ENCODE measurements at places on chromosomes 6 and 20.

GRCh38 chr6:124854338-124854922 is 107.8 kb upstream of the RNF217 start:
- DNase-seq = no peak

- DNase-seq = no peak
Measured at GRCh38 chr6:33276581-33276863, 401 bp upstream of the B3GALT4 start.

DNA sequence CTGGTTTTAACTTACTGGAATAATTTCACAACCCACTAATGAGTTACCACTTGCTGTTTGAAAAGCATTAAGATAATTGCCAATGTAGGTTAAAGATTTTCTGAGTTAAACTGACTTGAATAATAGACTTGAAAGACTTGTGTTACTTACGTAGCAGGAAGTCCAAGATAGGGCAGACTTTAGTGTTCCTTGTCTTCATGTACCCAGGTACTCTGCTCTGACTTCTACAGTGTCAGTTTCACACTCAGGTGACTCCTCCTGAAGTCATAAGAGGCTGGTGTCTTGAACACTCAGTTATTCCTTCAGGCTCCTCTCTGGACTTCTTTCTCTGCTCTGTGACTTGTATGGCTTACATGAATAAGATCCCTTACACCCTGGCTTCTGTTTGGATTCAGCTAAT is 76.3 kb upstream of the SGK1 start:
- DNase-seq = no peak

GRCh38 chr20:40855269-40855668 is 166.2 kb upstream of the MAFB start:
- no peak for DNase-seq

GRCh38 chr6:131356161-131356560 is 216.9 kb upstream of the ARG1 start:
- no peak for DNase-seq

DNA sequence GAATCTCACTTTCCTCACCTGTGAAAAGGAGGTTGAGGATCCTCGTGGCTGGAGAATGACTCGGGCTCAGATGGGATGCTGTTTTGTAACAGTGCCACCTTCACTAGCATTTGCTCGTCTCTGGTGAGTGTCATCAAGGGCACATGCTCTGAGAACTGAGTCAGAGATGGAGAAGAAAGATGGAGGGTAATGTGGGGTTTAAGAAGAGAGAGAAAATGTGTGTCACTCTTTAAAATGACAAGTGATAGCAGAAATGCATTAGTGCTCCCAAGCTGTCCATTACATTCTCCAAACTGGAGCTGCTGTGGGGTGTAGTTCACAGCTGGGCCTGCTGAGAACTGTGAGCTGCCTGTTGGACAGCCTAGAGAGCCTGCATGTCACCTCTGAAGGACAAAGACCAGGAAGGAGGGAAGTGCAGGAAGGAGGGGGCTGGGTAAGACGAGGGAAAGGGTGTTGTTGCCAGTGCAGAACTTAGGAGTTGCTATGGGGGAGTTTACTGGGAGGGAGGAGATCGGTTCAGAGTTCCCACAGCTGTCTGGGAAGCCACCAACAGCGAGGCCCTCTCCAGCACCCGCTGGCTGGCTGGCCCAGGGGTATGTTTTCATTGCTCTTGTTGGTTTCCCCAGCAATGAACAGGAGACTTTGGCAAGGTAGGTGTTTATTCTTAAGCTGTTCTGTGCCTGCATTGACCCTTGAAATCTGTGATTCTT is 19.8 kb downstream of the GMPR start:
- DNase-seq = no peak

- DNase-seq = no peak
Measured at GRCh38 chr6:132498638-132499037, 14.3 kb downstream of the STX7 start.

- DNase-seq = no peak
Measured at GRCh38 chr6:2047855-2048254, 197.6 kb downstream of the GMDS start.

- DNase-seq = no peak
Measured at GRCh38 chr6:130063806-130064205, 45.4 kb downstream of the L3MBTL3 start.

DNA sequence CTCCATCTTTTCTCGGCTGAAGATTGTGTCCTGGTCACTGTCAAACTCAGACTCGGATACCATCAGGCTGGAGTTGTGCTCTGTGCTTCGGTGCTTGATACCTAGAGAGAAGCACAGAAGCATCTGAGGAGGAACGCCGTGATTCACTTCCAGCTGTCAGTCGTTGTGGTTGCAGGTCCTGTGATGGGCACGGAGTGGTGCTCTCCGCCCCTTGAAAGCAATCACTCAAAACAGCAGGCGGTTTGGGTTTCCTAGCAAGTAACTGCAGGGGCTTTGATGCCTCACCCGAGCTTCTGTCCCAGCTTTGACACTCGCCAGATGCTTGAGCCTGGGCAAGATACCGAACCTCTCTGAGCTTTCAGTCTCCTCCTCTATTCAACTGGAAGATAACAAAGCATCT is 52.5 kb downstream of the ALDH5A1 start:
- DNase-seq = no peak

GRCh38 chr6:92723390-92723931 is 695.9 kb downstream of the EPHA7 start:
- DNase-seq = no peak

DNA sequence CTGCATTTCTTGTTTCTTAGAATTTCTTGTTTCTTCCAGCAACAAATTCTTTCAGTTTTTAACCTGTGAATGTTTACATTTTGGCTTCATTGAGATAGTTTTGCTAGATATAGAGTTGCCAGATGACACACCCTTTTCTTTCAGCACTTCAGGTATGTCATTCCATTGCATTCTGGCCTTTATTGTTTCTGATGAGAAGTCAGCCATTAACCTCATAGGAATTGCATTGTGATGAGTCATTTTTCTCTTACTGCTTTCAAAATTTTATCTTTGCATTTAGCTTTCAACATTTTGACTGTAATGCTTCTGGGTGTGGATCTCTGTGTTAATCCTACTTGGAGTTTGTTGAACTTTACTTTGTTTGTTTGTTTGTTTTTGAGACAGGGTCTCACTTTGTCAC is 440.3 kb upstream of the HS3ST5 start:
- DNase-seq = no peak

- DNase-seq = no peak
Measured at GRCh38 chr6:55957961-55958422, 82.6 kb upstream of the BMP5 start.

DNA sequence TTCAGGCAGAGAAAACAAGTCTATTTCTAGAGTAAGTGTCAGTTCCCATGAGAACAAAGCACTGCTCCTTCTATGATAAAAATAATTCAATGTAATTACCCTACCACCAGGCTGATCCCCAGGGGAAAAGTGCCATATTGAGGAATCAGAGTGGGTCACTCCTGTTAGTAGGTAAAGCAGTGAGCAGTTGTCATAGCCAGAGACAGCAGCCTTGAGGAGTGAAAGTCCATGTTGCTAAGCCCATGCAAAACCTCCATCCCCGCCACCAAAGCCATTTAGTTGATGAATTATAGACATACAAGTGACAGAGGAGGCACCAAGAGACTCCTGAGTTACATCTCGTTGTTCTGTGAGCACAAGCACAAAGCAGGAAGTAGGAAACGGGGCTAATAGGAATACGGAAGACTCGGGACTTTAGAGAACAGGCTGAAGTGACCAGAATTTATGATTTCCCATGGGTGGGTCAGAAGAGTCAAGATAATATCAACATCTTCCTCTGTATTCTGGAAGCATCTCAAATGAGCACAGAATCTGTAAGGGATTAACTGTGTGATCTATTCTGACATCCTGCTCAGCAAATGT is 197.9 kb downstream of the MAFB start:
- DNase-seq = no peak

GRCh38 chr6:132932588-132932987 is 118.2 kb downstream of the RPS12 start:
- DNase-seq = no peak

- no peak for DNase-seq
Measured at GRCh38 chr6:109801794-109802193, 110.7 kb downstream of the FIG4 start.

DNA sequence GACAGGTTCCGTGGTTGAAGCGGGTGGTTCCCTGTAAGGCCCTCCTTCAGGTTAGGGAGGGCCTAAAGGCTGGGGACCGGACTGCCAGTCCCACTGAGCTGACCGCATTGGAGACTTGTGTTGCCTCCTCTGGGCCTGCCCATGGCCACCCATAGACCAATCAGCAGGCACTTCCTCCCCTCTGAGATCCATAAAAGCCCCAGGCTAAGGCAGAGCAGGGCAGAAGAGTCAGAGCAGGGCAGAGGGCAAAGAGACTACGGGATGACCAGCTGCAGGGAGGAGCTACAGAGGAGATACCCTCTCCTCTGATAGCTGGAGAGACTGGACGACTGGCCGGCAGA is 537.4 kb downstream of the TENT5A start:
- DNase-seq = no peak

DNA sequence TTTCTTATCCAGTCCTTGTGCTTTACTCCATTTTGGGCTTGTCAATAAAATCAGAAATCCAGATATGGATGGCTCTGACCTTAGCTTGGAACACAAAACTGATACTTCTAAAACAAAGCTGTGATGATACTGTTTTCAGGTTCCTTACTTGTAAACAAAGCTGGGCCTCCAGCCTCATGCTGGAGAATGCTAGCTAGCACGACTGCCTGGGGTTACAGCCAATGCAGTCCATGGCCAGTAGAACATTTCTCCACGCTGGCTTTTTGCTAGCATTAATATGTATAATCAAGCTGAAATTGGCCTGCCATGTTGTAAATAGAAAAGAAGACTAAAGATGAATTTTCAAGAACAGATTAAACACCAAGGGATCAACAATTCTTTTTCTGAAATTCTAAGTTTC is 63.9 kb downstream of the MTHFD1L start:
- DNase-seq = no peak

- DNase-seq = no peak
Measured at GRCh38 chr6:94377835-94378234, 958.5 kb upstream of the EPHA7 start.

- no peak for DNase-seq
Measured at GRCh38 chr6:52310932-52311331, 26.4 kb upstream of the MCM3 start.

GRCh38 chr20:51128198-51128597 is 105.3 kb upstream of the KCNG1 start:
- peak; percentile 70 for DNase-seq

- DNase-seq = peak; percentile 14
Measured at GRCh38 chr20:10802236-10802635, 128.4 kb upstream of the JAG1 start.

DNA sequence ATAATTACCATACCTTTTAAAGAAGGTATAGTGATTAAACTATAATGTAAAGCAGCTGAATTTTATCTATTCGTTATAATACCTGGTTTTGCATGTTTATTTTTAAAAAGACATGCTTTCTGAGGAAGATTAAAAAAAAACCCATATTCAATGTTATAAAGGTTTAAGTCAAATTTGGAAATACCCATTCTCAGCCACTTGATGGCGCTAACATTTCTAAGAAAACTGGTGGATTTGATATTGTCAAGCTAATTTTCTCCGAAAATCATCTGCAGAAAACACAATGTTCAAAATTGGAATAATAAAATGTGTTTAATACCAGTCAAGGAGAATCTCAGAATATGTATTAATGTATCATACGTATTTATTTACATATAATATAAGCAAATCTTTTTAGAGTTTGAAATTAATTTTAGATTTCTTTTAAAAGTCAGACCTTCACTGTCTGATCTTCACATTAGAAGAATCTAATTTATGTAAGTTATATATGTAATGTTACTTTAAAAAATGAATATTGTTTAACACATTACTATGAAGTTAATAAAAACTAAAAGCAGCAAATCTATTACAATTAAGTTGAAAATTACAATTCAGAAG is 35.0 kb downstream of the SHPRH start:
- DNase-seq = no peak

- no peak for DNase-seq
Measured at GRCh38 chr6:26032340-26033084, 54.7 kb upstream of the HFE start.

DNA sequence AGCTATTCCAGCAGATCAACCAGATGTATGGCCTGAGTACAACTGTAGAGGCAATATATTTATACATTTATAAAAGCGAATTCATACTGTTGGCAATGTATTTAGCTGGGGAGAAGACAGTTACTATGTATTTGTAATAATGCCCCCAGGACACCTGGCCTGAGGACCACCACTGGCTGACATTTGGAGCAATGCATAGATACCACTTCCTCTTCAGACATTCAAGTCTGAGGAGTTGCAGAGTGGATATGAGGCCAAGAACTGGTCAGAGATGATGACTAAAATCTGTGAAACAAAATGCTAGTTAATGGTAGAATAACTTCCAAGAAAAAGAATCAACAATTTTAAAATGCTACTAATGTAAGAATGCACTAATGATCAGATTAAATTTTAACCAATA is 462.3 kb downstream of the CDC5L start:
- DNase-seq = no peak

- no peak for DNase-seq
Measured at GRCh38 chr6:26202811-26203583, 115.8 kb downstream of the HFE start.

DNA sequence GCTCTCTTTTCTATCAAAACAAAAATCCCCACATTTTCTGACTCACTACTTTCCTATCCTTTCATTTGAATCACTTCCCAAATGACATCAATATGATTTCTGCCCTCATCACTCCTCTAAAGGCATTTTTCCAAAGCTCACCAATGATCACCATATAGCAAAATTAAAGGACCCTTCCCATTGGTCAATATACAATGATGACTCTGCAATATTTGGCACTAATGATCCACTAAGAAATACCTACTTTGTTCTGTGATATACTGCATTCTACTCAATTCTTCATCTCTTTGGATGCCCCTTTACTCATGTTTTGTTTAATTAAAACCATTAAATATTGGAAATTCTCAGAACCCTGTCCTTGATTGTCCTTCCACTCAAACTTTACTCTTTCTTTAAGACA is 200.3 kb upstream of the PTCHD4 start:
- DNase-seq = no peak

- DNase-seq = no peak
Measured at GRCh38 chr6:168162366-168162765, 83.4 kb upstream of the FRMD1 start.

DNA sequence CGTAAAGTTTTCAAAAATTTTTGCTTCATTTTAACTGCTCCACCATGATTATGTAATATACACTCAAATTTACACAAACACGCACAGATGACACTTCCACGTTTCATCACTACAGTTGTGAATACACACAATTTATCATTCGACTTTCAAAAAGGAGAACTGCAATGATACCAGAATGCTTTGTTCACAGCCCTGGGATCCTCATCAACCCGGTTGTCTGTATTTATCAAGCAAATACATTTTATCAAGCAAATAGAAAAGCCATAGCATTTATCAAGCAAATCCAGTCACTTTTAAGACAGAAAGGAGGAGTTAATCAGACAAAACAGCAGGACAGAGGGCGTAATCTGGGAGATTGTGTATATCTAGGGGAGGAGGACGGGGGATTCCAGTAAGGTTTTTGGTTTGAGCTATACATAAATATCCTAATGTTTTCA is 20.3 kb upstream of the ABT1 start:
- no peak for DNase-seq

DNA sequence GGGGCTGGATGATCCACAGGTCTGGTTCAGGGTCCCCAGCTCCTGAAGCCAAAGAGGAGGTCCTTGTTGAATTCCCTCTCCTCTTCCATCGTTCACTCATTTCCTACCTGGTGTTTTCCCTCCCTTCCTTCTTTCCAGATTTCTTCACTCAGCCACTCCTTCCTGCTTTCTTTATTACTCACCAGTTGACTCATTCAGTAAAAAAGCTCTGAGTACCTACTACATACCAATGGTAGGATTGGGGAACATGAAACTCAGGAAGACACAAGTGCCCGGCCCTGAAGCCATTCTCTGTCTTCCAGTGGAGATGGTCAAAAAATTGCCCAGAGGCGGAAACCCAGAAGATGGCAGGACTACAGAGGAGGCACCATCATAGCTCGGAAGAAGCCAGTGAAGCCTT is 11.9 kb upstream of the NSFL1C start:
- no peak for DNase-seq
